ENCODE measurements at places on chromosomes 5 and 9.

DNA sequence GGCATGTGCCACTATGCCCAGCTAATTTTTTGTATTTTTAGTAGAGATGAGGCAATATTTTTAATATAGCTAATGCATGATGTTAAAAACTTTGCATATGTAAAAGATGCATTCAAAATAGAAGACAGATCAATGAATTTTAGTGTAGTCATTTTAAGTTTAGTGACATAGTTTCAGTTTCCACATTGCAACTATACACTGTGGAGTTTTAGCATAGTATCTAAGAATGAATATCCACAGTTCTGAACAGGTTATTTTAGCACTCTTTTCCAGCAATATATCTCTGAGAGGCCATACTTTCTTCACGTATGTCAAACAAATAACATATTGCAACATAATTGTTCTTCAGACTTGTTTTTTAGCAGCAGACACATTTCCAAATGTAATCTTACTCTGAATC, 39.3 kb downstream of the RAB24 start:
- DNase-seq: no peak

DNA sequence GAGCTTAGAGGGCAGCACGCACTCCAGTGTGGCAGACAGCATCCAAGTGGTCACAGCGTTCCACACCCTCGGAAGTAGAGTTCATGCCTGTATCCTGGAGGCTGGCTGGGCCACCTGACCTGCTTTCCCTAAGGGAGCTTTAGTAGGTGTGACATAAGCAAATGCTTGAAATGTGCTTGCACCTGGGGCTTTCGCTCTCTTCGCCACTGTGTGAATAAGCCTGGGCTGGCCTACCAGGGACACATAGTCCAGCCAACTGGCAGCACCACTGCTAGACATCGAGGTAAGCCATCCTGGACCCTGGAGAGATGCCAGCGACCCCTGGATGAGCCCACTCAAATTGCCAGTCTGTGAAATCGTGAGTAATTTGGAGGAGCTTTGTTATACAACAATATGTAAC, 24.9 kb upstream of the IRX4 start:
- DNase-seq: no peak

- DNase-seq: no peak
Measured at GRCh38 chr9:35517552-35518224, 27.8 kb downstream of the RUSC2 start.

- no peak for DNase-seq
Measured at GRCh38 chr9:9892217-9892616, 720.6 kb downstream of the PTPRD start.

DNA sequence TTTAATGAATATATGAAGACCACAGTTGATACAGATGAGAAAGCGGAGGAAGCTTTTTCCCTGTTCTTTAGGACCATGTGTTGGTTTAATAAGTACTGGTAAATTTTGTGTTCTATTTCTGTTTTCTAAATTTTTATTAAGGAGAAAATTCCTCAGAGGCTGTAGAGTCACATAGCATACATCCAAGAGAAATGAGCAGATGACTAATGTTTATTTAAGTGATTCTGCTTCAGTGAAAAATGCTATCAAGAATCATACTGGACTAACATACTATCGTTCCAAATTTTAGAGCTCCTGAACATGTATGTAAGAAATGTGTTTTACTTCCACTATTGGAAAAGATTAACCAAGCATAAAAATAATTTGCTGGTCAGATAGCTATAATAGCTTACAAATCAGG, 115.0 kb downstream of the KIAA1958 start:
- DNase-seq: no peak

DNA sequence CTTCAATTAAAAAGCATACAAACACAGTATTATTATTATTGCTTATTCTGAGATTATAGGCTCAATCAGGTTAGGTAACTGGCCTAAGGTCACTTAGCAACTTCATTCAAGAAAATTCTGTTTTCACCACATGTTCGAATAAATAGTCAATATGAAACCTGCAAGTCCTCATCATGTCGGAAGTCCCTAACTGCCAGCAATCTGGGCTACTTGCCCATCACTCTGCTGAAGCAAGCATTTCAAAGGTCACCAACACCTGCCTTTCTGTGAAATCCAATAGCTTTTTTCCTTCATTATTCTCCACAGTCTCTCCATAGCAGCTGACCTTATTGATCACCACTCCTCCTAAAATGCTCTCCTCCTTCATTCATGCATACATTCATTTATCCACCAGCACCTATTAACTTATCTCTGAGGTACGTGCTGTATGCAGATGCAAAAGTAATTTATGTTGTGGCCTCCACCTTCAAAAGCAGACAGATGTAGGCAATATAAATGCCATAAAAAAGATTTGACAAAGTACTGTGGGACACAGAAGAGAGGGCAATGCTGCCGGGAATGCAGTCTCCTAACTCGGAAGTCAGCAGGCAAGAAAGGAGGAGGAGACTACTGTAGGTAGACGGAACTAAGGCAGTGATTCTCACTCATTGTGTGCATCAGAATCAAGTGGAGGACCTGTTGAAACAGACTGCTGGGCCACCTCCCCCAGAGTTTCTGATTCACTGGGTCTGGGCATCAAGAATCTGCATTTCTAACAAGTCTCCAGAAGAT, 310.9 kb downstream of the BNC2 start:
- no peak for DNase-seq

GRCh38 chr9:136367296-136368145, 4.0 kb upstream of the DNLZ start:
- DNase-seq: no peak

GRCh38 chr5:38184627-38185026, 73.7 kb upstream of the EGFLAM start:
- DNase-seq: no peak

DNA sequence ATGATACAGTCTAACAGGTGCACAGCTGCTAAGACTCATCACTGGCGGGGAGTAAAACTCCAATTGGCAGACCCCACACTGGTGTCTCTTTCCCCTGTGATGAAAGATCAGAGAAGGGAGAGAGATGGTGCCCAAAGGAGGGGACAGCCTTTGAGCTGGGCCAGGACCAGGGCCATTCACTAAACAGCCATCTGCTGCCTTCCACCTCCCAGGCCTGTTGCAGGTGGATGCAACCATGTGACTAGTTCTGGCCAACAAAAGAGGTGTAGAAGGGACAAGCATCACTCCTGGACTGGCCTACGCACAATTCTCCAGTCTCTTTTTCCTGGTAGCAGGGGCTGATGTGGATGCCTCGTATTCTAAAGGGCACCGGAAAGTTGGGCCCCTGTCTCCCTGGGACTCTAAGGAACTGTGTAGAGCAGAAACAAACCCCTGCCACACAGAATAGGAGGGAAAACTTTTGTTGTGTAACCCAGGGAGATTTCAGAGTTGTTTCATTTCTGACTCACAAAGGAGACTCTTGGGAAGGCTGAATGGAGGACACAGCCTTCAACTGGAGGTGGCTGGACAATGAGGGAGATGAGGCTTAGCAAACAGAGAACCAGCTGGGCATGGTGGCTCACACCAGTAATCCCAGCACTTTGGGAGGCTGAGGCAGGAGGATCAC, 26.9 kb downstream of the TNIP1 start:
- no peak for DNase-seq

DNA sequence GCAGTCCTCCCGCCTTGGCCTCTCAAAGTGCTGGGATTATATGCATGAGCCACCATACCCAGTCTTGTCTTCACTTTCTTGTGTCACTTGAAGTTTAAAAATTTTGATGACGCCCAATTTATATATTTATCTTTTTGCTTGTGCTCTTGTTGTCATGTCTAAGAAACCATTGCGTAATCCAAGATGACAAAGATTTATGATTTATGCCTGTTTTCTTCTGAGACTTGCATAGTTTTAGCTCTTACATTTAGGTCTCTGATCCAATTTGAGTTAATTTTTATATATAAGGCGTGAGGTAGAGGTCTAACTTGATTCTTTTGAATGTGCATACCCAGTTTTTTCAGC, 18.6 kb downstream of the ANKHD1 start:
- no peak for DNase-seq

GRCh38 chr5:138953387-138954256, 78.5 kb upstream of the LRRTM2 start:
- DNase-seq: peak; percentile 69

- DNase-seq: no peak
Measured at GRCh38 chr9:127878001-127878651, 651 bp upstream of the AK1 start.

- no peak for DNase-seq
Measured at GRCh38 chr5:123093111-123093600, 4.1 kb downstream of the PRDM6 start.

- DNase-seq: no peak
Measured at GRCh38 chr5:90967443-90967842, 408.8 kb downstream of the ADGRV1 start.

DNA sequence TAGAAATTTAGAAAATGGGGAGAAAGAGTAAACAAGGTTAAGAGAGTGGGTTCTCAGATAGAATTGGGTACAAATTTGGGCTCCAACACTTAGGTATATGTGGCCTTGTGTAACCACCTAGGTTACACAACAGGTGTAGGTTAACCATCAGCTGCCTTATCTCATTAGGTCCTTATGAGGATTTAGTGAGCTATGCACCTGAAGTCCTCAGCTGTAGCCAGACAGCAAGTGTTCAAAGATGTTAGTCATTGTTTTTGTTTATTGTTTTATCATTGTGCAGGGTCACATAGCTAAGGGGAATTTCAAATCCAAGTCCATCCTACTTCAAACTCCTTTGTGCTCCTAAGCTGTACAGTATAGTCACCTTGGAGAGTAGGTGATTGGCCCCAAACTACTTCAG, 970 bp upstream of the TRIM32 start:
- DNase-seq: no peak

DNA sequence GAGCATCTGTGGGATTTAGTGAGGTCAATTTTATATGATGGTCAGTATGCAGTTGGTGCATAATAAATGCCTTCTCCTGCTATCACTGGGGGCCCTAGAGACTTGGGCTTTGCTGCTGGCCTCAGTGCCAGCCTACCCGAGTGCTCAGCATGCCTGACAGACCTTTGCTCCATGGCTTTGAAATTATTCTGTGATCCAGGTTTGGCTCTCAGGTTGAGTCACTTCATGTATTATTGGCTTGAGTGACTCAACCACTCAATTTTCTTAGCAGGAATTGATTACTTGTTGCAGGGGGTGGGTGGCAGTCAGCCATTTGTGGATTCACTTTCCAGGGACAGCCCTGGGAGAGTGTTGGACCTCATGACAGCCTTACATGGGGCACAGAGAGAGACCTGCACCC, 13.5 kb downstream of the SLC25A48 start:
- no peak for DNase-seq

DNA sequence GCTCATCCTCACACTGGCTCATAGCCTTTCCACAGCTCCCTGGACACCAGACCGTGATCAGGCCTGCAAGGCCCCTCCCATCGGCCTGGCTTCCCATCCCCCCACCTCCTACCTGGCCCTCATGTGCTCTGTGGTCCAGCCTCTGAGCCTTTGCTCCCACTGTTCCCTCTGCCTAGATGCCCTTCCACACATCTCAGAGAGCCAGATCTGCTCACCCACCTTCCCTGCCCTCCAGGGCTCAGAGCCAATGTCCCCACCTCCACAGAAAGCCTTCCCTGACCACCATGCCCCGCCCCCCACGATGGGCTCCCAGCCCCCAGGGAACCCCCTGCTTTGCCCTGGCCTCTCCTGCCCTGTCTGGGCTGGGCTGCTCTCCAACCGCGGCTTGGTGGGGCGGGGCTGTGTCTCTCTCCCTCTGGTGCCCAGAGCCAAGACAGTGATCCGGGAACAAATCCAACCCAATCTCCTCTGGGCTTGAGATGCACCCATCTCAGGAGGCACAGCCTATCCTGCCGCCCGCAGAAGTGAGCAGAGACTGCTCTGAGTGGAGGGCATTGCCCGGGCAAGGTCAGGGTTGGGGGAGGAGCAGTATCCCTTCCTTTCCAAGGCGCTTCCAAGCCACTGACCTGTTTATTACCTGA, 1.6 kb downstream of the NINJ1 start:
- peak; percentile 47 for DNase-seq

DNA sequence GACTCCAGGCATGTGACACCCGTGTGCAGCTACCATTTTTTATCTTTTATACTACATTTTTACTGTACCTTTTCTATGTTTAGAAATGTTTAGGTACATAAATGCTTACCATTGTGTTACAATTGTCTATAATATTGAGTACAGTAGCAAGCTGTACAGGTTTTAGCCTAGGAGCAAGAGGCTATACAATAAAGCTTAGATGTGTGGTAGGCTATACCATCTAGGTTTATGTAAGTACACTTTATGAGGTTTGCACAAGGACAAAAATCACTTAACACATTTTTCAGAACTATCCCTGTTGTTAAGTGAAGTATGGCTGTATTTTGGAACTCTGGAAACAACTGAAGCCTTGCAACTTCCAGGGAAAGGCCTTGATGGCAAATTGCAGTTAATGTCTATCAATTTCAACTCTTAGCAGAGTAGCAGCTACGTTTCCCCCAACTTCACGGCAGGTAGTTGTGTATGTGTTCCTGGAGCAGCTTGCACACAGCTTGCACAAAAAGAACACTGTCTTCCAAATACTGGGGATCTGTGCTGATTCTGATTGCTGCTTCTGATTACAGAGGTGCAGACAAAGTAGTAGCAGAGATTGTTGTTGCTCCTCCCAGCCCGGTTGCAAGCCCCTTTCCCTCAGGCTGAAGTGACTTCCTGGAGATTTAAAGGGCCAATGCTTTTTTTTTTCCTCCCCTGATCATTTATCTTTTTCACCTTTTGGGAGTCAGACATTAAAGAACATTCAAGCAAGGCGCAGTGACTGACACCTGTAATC, 30.0 kb downstream of the SIL1 start:
- DNase-seq: no peak

DNA sequence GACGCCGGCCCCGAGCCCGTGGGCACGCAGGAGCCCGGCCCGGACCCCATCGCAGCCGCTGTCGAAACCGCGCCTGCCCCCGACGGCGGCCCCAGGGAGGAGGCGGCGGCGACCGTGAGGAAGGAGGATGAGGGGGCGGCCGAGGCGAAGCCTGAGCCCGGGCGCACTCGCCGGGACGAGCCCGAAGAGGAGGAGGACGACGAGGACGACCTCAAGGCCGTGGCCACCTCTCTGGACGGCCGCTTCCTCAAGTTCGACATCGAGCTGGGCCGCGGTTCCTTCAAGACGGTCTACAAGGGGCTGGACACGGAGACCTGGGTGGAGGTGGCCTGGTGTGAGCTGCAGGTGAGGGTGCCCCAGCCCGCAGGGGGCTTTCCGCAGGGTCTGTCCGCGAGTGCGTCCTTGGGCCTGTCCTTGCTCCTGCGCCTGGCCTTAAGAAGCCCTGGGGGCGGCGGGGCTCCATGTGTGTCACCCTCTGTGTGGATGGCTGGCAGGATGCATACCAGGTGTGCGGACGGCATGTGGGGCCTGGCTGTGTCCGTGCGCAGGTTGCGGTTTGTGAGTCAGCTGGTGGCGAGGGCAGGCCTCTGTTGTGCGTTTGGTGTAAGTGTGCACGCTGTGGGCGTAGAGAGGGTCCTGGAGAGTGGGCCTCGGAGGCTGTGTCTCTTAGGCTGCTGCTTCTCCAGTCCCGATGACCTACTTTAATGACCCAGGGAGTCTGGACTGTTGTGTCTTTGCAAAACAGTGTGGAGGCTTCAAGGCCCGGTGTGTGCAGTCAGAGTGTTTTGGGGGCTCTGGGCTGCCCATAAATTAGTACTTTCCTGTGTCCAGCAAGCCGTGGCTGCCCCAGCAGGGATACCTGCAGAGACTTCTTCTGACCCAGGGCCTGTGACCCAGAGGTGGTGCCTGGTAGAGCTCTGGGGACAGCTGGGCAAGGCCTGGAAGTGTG, 1.6 kb downstream of the WNK2 start:
- DNase-seq: no peak
